Left colon (tissue), 2 donors: ENCODE measurements at places on chromosomes 6 and 20.

DNA sequence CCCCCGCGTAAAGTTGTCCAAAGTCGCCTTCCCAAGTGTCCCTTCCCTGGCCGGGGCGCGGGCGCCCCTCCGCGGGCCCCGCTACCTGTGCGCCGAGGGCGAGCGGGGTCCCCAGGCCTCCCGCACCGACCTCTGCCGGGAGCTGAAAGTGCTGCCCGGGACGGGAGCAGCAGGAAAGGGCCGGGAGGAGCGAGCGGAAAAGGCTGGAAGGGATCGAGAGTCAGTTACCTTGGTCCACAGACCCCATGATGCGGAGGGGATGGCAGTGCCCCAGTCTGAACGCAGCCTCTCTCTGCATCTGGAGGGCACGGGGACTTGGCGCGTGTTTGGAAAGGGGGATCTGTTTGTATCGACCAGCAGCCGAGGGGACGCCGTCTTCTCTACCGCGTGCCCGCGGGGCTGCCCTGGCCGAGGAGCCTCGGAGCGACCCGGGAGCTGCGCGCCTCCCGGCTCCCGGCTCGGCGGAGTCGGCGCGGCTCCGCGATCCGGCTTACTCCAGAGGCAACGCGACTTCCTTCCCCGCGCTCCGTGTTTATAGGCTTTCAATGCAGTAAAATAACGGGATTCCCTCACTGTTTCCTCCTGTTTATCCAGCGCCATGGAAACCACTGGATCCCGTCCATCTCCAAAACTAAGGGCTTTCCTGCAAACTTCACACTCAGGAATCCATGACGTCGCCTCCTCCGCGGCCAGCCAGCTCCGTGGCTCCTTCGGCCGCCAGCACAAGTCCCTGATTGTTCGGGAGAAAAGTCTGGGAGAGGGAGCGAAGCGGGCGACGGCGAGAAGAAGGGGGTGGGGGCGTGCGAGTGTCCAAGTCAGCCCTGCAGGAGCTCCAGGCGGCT lies 20.0 kb upstream of the NFATC2 start:
- DNase-seq = peak; percentile 52

DNA sequence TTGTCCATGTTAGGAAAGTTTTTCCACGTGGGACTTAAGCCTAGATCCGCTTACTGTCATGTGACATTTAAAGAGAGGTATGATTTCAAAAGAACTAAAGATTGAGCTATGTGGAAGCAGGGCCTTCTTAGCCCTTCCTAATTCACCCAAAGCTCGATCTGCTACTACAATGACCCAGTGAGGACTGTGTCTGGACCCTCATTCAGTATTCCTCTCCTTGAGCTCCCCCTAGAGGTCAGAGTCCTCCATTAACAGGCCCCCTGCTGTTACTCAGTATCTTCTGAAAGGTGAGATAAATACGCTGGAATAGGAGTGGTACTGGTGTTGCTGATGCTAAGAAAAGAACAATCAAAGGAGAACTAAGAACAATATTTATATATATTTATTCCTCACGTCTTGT lies 414.0 kb downstream of the GJA1 start:
- DNase-seq = no peak

- DNase-seq = peak; percentile 71
These were observed at the start of gene TEAD3 for GRCh38 chr6:35496841-35497570. TEAD3 (minus strand) TSS chr6:35497079.

- DNase-seq = no peak
These were observed 136.9 kb upstream of the SGK1 start for GRCh38 chr6:134454794-134455193.

DNA sequence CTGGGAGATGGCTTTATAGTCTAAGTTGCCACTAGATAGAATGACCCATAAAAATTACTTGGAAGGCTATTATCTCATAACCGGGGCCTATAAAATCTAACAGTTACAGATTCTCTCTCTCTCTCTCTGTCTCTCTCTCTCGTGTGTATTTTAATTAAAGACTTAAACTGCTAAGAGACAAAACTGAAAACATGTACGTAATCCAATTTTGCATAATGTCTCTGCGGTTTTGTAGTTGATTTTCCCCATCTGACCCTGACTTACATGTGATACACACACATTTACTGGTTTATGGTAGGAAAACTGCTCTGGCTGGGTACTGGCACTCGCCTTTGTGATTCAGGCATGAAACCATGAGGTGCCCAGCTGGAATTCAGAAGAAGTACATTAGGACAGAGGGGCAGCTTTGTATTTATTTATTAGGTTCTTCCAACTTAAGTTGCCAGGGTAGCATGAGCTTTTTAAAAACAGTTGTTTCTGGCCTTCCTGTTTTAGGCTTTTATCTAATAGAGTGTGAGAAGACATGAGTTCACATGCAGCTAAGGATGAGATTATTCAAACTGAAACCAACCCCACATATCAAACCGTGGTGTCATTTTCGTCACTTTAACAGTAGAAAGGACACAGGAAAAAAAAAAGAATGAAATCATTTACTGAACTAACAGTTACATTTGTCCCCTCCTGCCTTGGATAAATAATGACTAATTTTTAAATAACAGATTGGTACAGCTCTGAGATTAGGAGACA lies 182.5 kb downstream of the GMPR start:
- DNase-seq = no peak

- no peak for DNase-seq
These were observed 15.4 kb downstream of the TMEM14B start for GRCh38 chr6:10763006-10763405.
